ENCODE measurements at places on chromosomes 7 and 10. TPM values are rescaled to one million over a fixed set of nuclear protein-coding genes. Genes with fewer than 3 reads are reported as not detected.

- H3K4me3 ChIP-seq = peak overlapping the region; percentile 11
- H3K4me1 ChIP-seq = peaks cover 6% of the 10 kb centered on the region
- no peaks in the 10 kb centered on the region for H3K27me3 ChIP-seq
Observed at GRCh38 chr7:140714331-140715040, 18.0 kb downstream of the NDUFB2 start.

GRCh38 chr10:6892864-6893263 is 312.8 kb upstream of the PRKCQ start:
- DNase-seq = no peak
- H3K36me3 ChIP-seq = no peaks in the 10 kb centered on the region
- no peak overlapping the region for H3K4me3 ChIP-seq
- peak overlapping the region; percentile 36 for H3K27ac ChIP-seq
- no peaks in the 10 kb centered on the region for H3K27me3 ChIP-seq

- H3K36me3 ChIP-seq = peaks cover 6% of the 10 kb centered on the region
- peaks cover 6% of the 10 kb centered on the region for H3K4me1 ChIP-seq
- H3K4me3 ChIP-seq = peak overlapping the region; percentile 90
- H3K27me3 ChIP-seq = peaks cover 2% of the 10 kb centered on the region
- no peak for DNase-seq
Observed at GRCh38 chr7:29565634-29565981, 2.0 kb downstream of the PRR15 start.

- H3K36me3 ChIP-seq = no peaks in the 10 kb centered on the region
- DNase-seq = peak; percentile 83
- H3K27me3 ChIP-seq = peaks cover 5% of the 10 kb centered on the region
- H3K4me1 ChIP-seq = peaks cover 34% of the 10 kb centered on the region
Observed at GRCh38 chr10:110354322-110354766, 49.6 kb upstream of the SMNDC1 start.

DNA sequence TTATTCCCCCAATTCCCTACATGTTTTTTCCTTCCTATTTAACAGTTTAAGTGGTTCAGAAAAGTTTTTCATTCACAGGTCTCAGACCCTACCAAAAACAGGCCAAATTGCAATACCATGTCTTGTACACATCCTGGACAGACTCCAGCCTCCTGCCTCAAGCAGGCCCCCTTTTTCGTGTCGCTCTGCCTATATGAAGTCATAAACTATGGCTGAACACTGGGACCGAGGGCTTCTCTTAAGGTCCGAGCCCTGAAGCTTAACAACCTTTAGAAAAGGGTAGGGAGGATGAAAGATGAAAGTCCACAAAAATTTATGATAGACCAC is 1.4 kb downstream of the FBXW4 start:
- H3K27me3 ChIP-seq = peaks cover 5% of the 10 kb centered on the region
- peaks cover 32% of the 10 kb centered on the region for H3K4me1 ChIP-seq
- H3K27ac ChIP-seq = peak overlapping the region; percentile 97
- no peaks in the 10 kb centered on the region for H3K36me3 ChIP-seq

GRCh38 chr7:36726311-36726710 is 2.0 kb upstream of the AOAH start:
- no peaks in the 10 kb centered on the region for H3K4me1 ChIP-seq
- H3K27ac ChIP-seq = no peak overlapping the region
- H3K36me3 ChIP-seq = no peaks in the 10 kb centered on the region
- no peaks in the 10 kb centered on the region for H3K27me3 ChIP-seq
- DNase-seq = no peak

- no peak for DNase-seq
- H3K4me3 ChIP-seq = no peak overlapping the region
- H3K27ac ChIP-seq = no peak overlapping the region
- H3K4me1 ChIP-seq = peaks cover under 1% of the 10 kb centered on the region
- peaks cover 4% of the 10 kb centered on the region for H3K27me3 ChIP-seq
Observed at GRCh38 chr10:22246680-22247391, 29.0 kb upstream of the EBLN1 start.

GRCh38 chr7:65840446-65840845 is 32.4 kb upstream of the VKORC1L1 start:
- no peak overlapping the region for H3K27ac ChIP-seq
- peaks cover 38% of the 10 kb centered on the region for H3K36me3 ChIP-seq
- H3K4me1 ChIP-seq = no peaks in the 10 kb centered on the region
- peak overlapping the region; percentile 37 for H3K4me3 ChIP-seq

DNA sequence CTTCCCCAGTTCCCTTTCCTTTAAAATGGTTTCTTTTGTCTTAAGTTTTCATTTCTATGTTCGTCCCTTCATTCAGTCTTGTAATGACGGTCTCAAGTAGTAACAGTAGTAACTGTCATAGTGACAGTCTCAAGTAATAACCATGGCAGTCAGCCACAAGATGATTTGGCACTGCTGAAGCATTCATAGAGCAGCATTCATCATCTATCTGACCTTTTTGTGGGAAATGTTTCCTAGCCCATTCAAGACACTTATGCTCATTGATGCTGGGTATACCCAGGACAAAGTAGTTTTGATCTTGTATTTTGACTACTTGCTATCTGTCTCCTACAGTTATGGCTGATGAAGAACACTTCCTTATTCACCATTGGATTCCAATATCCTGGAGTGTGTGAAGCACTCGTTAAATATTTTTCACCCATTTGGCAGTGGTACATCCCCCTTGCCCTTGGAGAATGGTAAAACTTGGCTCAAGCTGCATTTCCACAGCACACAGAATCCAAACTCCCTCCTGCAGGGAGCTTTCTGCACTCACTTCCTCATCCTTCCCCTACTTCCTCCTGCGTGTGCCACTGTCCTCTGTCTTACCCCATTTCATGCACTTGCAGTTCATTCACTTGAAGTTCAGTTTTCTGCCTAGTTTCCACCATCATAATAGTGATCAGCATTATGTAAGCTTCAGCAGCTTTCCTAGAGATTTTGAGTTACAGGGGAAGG is 19.0 kb downstream of the GIMAP4 start:
- H3K27ac ChIP-seq = peak overlapping the region; percentile 98
- peaks cover 8% of the 10 kb centered on the region for H3K27me3 ChIP-seq
- peaks cover 54% of the 10 kb centered on the region for H3K4me1 ChIP-seq
- H3K4me3 ChIP-seq = peak overlapping the region; percentile 70

GRCh38 chr10:124278356-124278755 is 140.4 kb downstream of the OAT start:
- no peak overlapping the region for H3K4me3 ChIP-seq
- peaks cover 4% of the 10 kb centered on the region for H3K27me3 ChIP-seq
- no peaks in the 10 kb centered on the region for H3K4me1 ChIP-seq
- H3K27ac ChIP-seq = no peak overlapping the region
- no peak for DNase-seq

DNA sequence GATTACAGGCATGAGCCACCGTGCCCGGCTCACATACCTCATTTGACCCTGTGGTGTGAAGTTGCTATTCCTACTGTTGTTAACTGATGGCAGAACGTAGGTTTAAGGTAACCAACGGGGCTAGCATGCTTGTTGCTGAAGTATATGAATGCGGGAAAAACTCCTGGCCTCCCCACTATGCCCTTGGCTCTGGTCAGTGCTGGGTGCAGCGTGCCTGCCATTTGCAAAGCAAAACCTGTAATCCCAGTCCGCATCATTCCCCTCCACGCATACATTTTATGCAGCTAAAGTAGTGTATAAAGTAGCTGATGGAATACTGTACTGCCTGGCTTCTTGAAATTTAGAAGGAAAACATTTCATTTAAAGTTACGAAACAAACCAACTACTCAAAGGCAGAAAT is 273.3 kb downstream of the SDK1 start:
- peaks cover 2% of the 10 kb centered on the region for H3K27me3 ChIP-seq
- no peak for DNase-seq
- H3K36me3 ChIP-seq = no peaks in the 10 kb centered on the region
- no peak overlapping the region for H3K4me3 ChIP-seq
- H3K4me1 ChIP-seq = no peaks in the 10 kb centered on the region

DNA sequence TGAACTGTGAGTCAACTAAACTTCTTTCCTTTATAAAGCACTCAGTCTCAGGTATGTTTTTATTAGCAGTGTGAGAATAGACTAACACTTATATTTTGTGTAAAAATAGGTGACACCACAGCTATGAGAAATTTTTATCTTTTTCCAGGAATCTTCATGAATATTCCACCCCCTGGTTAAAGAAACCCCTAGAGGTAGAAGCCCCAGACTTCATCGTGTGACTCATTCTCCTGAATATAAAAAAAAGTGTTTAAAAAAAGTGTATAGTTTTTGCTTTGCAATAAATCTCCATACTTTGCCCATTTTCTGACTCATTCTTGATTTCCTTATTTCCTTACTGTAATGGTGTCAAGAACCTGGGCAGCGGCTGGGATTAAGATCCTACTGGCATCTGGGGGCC is 667.6 kb upstream of the CELF2 start:
- no peak overlapping the region for H3K4me3 ChIP-seq
- H3K27ac ChIP-seq = no peak overlapping the region
- H3K36me3 ChIP-seq = no peaks in the 10 kb centered on the region
- no peak for DNase-seq

GRCh38 chr10:5089865-5090264 is 4.3 kb upstream of the AKR1C3 start:
- no peaks in the 10 kb centered on the region for H3K4me1 ChIP-seq
- no peak overlapping the region for H3K4me3 ChIP-seq
- peaks cover 1% of the 10 kb centered on the region for H3K27me3 ChIP-seq
- no peak overlapping the region for H3K27ac ChIP-seq
- DNase-seq = peak; percentile 7
- no peaks in the 10 kb centered on the region for H3K36me3 ChIP-seq

DNA sequence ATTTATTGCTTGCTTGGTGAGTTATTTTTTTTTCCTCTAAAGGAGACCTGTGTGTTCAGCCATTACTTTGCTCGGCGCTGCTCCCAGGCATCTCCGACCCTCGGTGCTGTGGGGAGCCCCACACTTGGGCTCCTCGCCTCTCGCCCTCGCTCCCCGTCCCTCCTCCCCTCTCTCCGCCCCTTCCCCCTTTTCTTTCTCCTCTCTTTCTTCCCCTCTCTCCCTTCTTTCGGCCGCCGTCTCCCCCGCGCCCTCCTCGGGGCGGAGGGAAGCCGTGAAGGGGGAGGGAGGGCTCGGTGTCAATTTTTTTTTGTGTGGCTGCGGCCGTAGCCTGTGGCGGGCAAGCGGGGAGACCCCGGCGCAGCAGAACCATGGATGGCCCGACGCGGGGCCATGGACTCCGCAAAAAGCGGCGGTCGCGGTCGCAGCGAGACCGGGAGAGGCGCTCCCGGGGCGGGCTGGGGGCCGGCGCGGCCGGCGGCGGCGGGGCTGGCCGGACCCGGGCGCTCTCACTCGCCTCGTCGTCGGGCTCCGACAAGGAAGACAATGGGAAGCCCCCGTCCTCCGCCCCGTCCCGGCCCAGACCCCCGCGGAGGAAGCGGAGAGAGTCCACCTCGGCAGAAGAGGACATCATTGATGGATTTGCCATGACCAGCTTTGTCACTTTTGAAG is 1.1 kb downstream of the AUTS2 start:
- peaks cover 4% of the 10 kb centered on the region for H3K36me3 ChIP-seq
- peak overlapping the region; percentile 99 for H3K4me3 ChIP-seq
- peaks cover 11% of the 10 kb centered on the region for H3K27me3 ChIP-seq
- peak; percentile 46 for DNase-seq

DNA sequence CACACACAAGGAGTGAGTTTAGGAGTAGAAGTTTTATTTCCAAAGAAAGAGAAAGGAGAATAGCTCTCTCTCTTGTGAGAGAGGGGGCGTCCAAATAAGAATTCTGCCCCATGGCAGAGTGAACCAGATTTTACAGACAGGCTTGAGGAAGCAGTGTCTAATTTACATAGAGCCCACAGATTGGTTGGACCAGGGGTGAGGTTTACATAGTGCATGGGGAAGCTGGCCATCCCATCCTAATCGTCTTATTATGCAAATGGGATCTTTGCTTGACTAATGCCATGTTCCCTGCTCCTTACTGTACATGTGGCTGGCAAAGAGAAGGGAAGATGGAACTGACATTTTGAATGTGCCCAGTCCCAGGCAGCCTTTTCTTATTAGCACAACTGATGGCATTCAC is 60.0 kb upstream of the ACSM6 start:
- no peak for DNase-seq
- H3K4me3 ChIP-seq = no peak overlapping the region
- H3K27ac ChIP-seq = no peak overlapping the region
- no peaks in the 10 kb centered on the region for H3K4me1 ChIP-seq
- H3K27me3 ChIP-seq = peaks cover 4% of the 10 kb centered on the region

GRCh38 chr10:108911814-108912541 is 1011.3 kb downstream of the XPNPEP1 start:
- DNase-seq = peak; percentile 78
- H3K4me3 ChIP-seq = peak overlapping the region; percentile 91
- H3K4me1 ChIP-seq = no peaks in the 10 kb centered on the region
- H3K27ac ChIP-seq = no peak overlapping the region

- no peak overlapping the region for H3K4me3 ChIP-seq
- H3K27ac ChIP-seq = no peak overlapping the region
- no peaks in the 10 kb centered on the region for H3K36me3 ChIP-seq
- DNase-seq = no peak
Observed at GRCh38 chr7:98758157-98758556, 111.7 kb downstream of the TMEM130 start.

GRCh38 chr7:70142247-70142932 is 544.1 kb downstream of the AUTS2 start:
- DNase-seq = no peak
- no peak overlapping the region for H3K27ac ChIP-seq
- H3K36me3 ChIP-seq = no peaks in the 10 kb centered on the region
- H3K4me1 ChIP-seq = peaks cover 4% of the 10 kb centered on the region

DNA sequence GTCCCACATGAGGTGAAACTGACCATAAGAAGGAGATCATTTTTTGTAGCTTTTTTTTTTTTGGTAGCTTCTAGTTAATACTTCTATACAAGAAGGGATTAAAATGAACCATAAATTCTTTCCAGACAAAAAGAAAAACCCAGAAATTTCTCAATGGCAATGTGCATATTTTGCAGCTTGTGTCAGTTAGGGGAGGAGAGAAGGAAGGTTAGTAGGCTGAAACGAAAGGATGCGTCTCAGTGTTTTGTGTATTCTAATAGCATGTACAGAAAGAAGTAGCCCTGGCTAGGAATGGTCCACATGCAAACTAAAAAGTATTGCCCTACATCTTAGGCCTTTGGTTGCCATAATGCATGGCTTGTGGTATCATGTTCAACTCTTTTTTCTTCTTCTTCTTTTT is 90.6 kb downstream of the CACNB2 start:
- no peaks in the 10 kb centered on the region for H3K4me1 ChIP-seq
- no peak overlapping the region for H3K4me3 ChIP-seq
- H3K27ac ChIP-seq = no peak overlapping the region
- no peaks in the 10 kb centered on the region for H3K36me3 ChIP-seq
- H3K27me3 ChIP-seq = no peaks in the 10 kb centered on the region

GRCh38 chr7:119086026-119086425 is 861.5 kb downstream of the ANKRD7 start:
- H3K36me3 ChIP-seq = no peaks in the 10 kb centered on the region
- no peak overlapping the region for H3K4me3 ChIP-seq
- no peaks in the 10 kb centered on the region for H3K4me1 ChIP-seq
- no peaks in the 10 kb centered on the region for H3K27me3 ChIP-seq

- peaks cover 19% of the 10 kb centered on the region for H3K27me3 ChIP-seq
- H3K27ac ChIP-seq = peak overlapping the region; percentile 81
- DNase-seq = peak; percentile 47
- peaks cover 14% of the 10 kb centered on the region for H3K36me3 ChIP-seq
- H3K4me1 ChIP-seq = peaks cover 58% of the 10 kb centered on the region
Observed at GRCh38 chr10:103854686-103855391, 537 bp downstream of the SH3PXD2A start.

ASZ1 gene
- total RNA-seq = not detected

CALML3 gene
- not detected for total RNA-seq

ERVW-1 gene
- not detected for total RNA-seq

LRRN3 gene
- total RNA-seq = not detected

MMP21 gene
- total RNA-seq = not detected

FGFR2 gene
- total RNA-seq = 15.3 TPM

DPP6 gene
- total RNA-seq = 1.4 TPM

Measured in endothelial cell (in vitro differentiated cells).